LHCN-M2 (cell line): ENCODE measurements at places on chromosomes 16 and 17.

- no peak for DNase-seq
These were observed 385.2 kb upstream of the ZFHX3 start for GRCh38 chr16:73432850-73433730.

DNA sequence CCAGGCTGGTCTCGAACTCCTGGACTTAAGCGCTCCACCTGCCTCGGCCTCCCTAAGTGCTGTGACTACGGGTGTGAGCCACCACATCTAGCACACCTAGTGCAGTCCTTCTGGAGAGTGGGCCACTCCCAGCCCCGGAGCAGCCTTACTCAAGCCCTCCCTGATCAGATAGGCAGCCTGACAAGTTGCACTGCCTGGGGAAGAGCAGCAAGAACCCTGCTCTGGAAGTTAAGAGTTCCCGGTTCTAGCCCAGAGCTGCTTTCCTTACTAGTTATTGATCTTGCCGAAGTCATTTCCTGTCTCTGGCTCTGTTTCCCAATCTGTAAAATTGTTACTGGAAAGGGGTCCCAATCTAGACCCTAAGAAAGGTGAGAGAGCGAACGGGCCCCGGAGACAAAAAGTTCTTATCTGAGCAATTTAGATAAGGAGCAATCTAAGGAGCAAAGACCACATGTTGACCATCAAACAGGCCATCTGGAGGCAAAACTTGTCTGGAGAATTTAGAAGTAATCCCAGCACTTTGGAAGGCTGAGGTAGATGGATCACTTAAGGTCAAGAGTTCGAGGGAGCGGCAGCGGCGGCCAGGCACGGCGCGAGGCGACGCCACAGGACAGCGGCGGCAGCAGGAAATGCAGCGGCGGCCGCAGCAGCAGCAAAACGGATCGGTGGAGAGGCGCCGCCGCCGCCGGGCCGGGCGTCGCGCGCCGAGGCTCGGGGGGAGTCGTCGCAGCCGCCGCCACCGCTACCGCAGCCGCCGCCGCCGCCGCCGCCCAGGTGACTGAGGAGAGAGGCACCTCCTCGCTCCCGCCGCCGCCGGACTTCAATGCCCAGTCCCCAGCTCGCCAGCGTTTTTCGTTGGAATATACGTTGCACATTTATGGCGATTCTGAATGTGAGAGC is 4.3 kb upstream of the NAGLU start:
- DNase-seq, result peak; percentile 54

DNA sequence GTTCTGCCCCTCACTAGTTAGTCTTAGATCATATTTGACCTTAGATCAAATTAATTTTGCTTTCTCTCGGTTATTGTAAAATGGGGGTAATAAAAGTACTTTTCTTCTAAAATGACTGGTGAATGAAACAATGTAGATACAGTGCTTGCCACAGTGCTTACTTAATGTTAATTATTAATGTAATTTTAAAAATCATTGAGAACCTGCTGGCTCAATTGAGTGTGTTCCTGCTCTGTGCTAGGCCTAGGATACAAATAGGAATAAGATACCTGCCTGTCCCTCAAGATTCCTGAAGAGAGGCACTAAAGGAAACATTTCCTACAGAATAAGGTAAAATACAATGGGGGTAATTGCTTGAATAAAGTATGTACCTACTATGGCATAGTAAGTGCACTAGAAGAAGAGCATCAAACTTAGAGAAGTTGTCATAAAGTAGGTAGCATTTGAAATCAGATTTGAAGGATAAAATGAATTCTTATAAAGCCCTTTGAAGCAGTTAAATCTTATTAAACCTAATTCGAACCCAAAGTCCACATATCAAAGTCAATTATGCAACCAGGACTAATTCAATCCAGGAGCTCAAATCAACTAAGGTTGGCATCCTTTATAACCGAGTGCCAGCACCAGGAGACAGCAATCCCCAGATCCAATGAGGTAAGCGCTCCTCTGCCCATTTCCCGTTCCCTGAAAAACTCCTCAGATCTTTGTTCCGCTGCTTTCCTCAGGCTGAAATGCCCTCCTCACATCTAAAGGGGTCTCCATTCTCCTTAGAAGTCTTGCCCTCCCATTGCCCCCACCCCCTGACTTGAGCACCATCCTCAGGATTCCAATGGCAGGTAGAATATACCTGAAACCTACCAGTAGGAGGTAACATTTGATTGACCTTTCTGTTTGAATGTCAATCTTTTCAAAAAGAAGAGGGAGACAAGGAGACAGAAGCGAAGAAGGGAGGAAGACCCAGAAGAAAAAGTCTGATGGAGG is 2.4 kb upstream of the MED13 start:
- DNase-seq, result no peak

- peak; percentile 39 for DNase-seq
These were observed 13.6 kb downstream of the CDH15 start for GRCh38 chr16:89184933-89185794.

DNA sequence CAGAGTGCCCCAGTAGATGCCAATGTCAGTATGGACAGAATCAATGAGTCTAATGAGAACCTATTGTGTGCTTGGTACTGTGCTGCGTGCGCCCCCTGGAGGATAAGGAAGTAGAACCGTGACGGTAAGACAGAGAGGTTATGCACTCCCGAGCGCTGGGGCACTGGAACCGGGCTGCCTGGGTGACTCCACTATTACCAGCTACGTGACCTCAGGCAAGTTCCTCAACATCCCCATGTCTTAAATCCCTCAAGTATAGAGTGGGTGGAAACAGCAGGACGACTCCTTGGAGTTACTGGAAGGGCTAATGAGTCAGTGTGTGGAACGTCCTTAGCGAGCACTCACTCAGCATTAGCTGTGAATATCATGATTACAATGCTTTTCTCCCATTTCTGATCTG is 16.2 kb downstream of the CHST4 start:
- peak; percentile 33 for DNase-seq

GRCh38 chr16:66116163-66117002 is 250.1 kb upstream of the CDH5 start:
- DNase-seq, result peak; percentile 34

DNA sequence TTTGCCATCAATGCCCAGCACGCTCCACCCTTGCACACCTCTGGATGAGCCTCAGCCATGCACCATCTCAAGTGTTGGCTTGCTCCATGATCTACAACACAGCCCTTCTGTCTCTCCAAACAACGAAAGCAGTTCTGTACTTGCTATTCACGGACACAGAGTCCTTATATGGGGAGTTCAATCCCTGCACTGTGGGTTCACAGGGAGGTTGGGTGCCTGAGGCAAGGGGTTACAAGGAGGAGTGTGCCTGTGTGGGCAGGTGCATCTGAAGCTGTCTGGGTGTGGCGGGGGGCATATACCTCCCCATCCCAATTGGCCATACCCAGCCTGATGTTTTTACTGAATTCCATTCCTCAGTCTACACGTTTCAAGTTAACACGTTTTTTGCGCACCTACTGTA is 5.6 kb downstream of the RUNDC3A start:
- no peak for DNase-seq

DNA sequence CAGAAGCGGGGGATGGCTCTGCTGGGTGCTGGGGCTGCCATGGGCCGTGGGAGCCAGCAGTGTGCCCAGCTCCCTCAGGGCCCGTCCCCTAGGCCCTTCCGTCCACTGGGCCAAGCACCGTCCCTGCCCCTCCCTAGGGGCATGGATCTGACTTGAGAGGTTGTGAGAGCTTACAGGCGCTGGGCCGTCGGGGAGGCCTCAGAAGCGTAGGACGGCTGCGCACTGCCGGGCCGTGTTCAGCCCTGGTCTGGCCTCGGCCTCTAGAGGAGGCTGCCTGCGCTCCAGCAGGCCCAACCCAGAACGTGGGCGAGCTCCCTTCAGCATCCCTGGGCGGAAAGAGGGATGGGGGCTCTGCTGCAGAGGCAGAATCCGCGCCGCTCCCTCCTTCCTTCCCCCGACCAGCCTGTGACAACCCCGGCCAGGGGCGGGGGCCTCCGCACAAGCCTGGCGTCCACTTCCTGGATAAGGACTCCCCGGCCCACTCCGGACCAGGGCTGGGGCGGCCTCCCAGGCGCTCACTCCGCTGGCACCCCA is 685 bp upstream of the MPG start:
- peak; percentile 53 for DNase-seq

- DNase-seq, result no peak
These were observed 144.7 kb downstream of the CDK5R1 start for GRCh38 chr17:32631341-32632096.

- DNase-seq, result peak; percentile 10
These were observed 34.6 kb upstream of the WSB1 start for GRCh38 chr17:27259356-27259755.

- no peak for DNase-seq
These were observed 52.1 kb downstream of the CMIP start for GRCh38 chr16:81496742-81497141.

GRCh38 chr17:689556-690275 is 24.9 kb downstream of the VPS53 start:
- no peak for DNase-seq

GRCh38 chr16:12535535-12536411 is 267.9 kb downstream of the CPPED1 start:
- no peak for DNase-seq

DNA sequence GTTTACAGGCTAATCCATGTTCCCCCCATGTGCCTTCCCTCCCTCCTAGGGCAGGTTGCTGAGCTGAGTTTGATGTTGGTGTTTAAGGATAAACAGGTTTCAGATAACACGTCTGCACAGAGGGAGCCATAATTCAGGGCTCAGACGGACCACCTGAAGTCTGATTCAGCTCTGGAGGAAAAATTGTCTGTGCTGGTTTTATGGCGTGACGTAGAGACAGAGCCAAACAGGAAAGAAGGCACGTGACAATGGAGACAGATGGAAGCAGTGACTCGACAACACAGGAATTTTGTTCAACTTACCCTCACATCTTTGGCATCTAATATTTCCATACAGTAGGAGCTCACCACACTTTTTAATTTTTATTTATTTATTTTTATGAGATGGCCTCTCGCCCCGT is 10.7 kb upstream of the USP10 start:
- DNase-seq, result peak; percentile 92

GRCh38 chr17:48299760-48300159 is 130.3 kb downstream of the SKAP1 start:
- DNase-seq, result no peak

DNA sequence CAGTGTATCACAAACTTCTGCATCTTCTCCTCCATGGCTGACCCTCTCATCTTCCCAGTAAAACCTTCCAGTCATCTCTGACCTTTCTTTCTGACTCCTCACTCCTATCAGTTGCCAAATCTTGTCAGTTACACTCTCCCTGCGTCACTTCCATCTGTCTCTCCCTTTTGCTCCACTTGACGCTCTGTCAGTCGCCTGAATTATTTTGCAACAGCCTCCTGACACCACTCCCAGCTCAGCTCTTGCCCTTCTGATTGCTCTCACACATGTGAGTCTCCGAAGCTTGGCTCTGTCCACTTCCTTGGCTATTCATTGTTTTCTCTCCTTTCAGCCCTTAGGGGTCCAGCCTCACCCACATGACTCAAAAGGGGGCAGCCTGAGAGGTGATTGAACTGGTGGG is 27.7 kb downstream of the DHRS7C start:
- no peak for DNase-seq

DNA sequence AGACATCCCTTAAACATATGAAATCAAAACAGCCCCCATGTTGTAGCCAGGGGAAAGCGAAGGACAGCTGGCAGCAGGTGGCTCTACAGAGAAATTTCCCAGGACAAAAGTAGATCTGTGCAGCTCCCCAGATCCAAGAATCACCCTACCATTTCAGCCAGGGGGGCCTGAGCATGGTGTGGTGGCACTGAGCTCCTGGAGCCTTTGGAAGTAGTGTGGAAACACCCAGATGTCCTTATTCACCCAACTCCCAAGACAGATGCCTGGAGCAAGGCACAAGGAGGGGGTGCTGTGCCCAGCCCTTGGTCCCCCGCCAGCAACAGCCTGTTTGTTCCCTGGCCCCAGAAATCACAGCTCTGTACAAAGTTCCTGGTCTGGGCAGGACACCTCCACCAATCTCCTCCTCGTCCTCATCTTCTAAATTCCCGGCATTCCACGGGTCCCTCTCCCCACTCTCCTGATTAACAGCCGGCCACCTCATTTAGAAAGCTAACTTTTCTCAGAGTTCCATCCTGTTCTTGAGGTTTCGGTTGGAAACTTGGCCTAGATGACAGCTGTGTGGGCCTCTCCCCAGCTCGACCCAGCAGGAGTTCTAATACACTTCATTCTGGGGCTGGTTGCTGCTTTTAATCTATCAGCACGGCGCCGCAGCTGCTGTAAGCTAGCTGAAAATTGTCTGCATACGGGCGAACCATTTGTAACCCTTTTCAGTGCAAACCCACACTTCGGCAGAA is 191.1 kb downstream of the C16orf78 start:
- DNase-seq, result no peak

DNA sequence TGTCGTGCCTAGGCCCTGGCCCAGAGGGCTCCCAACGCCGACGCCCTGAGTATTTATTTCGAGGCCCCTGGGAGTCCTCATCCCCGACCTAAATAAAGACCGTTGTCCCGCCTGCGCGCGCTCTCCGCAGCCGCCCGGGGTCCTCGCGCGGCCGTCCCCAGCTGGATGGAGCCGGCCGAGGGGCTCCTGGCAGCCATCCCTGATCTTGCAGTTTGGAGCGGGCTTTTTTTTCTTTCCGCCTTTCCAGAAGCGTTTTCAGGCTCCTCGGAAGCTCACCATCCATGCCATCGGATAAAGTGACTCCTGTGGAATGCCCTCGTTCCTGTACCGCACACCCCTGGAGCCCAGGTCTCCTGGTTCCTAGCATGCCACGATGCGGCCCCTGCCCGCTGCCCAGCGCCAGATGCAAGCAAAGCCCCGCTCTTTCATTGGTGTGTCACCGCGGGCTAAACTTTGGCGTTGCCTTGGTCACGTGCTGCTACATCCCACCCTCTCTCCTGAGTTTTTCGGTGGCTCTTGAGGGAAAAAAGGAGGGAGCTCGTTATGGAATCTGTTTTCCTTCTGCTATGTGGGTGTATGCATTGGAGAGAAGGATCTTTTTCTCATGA is 716 bp downstream of the TMEM94 start:
- DNase-seq, result peak; percentile 59

- peak; percentile 72 for DNase-seq
These were observed 36.2 kb upstream of the TEKT3 start for GRCh38 chr17:15377616-15378015.

DNA sequence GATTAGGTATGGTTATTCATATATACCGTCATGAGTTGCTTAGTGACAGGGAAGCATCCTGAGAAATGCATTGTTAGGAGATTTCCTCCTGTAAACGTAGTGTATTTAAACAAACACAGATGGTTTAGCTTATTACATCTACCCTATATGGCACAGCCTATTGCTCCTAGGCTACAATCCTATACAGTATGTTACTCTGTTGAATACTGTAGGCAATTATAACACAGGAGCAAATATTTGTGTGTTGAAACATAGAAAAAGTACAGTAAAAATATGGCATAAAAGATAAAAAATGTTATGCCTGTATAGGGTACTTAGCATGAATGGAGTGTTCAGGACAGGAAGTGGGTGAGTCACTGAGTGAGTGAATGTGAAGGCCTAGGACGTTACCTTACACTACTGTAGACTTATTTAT is 157.7 kb downstream of the CDH11 start:
- DNase-seq, result peak; percentile 29

GRCh38 chr16:13811834-13812233 is 108.1 kb upstream of the ERCC4 start:
- DNase-seq, result no peak

- DNase-seq, result peak; percentile 90
These were observed 76.0 kb downstream of the WIPI1 start for GRCh38 chr17:68381076-68381900.

- DNase-seq, result peak; percentile 98
These were observed 50.0 kb downstream of the VAC14 start for GRCh38 chr16:70750893-70751467.

GRCh38 chr16:7508656-7509055 is 176.0 kb downstream of the RBFOX1 start:
- no peak for DNase-seq

- DNase-seq, result no peak
These were observed 2252.5 kb downstream of the TP53TG3F start for GRCh38 chr16:35711958-35712357.

- DNase-seq, result no peak
These were observed 21.9 kb downstream of the TEKT3 start for GRCh38 chr17:15319452-15320010.
